ENCODE measurements at places on chromosomes 3 and 15.

DNA sequence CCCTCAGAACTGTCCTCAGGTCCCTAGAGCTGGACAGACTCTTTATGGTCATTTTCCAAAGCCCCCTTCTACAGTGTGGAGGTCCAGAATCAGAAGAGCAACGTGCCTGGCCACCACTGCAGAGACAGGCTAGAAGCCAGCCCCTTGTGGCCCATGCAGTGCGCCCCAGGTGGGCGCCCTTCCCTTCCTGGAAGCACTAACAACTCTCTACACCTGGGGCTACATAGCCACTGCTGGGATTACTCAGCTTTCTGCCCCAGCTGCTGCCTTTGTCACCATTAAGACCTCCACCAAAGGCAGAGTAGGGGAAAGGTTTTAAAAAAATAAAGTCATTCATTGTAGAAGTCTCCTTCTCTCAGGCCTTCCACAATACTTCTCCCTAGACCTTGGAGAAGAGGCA lies 2.3 kb downstream of the RASGRP1 start:
- DNase-seq = no peak

GRCh38 chr3:133884054-133884886 lies 11.4 kb downstream of the RAB6B start:
- DNase-seq = no peak

DNA sequence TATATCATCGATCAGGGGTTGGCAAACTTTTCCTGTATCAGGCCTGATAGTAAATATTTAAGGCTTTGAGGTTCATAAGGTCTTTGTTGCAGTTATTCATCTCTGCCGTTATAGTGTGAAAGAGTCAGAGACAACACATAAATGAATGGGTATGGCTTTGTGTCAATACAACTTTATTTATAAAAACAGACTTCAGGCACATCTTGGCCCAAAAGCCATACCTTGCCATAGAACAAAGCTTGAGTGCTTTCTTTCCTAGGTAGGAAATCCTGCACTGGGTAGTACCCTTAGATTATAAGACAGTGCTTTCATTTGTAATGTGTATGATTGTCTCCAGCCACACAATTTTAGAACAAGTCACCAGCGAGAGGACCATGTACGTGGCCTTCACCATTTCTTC lies 58.9 kb upstream of the MAGI1 start:
- no peak for DNase-seq

DNA sequence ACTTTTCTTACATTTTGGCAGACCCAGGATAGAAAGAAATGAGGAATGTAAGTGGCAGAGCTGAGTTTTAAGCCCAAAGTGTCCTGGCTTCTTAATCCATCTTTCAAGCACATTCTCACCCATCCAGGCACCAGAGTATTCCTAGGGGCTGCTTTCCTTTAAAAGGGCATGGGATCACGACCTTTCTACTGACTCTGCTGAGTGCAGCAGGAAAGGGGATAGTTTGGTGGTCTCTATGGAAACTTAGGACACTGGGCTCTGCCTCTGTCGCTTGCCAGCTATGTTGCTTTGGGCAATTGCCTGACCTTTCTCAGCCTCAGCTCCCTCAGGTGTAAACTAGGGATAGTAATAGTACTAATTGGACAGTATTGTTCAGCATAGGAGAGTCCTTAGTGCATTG lies 458.4 kb downstream of the PDCD6IP start:
- DNase-seq = no peak

DNA sequence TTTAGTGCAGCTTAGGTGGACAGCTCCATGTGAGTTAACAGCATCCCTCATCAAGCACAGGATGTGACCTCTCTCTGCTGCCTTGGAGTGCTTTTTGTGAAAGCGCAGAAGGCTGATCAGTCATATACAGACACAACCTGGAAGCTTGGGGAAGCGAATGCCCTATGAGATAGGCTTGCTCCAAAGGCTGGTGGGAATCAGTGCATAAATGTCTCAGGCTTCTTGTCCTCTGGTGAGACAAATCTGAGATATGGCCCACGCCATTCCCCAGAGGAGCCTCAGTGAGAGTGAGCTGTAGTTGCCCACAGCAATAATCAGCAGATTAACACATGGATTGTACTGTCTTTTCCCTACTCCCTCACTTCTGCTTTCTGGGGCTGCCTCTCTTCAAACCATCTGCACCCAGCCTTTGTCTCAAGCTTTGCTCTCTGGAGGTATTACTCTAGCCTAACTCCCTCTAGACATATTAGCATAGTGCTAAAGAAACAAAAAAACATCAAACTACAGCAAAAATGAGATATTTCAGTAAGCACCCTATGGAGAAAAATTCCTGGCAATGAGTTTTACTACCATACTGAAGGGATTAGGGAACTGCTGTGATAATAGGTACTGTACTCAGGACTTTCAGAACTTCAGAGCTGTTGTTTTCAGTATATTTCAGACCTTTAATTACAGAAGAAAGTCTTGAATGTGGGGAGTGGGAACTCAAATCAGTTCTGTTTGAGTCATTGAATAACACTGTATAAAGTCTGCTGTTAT lies 113.7 kb downstream of the OXSM start:
- no peak for DNase-seq

DNA sequence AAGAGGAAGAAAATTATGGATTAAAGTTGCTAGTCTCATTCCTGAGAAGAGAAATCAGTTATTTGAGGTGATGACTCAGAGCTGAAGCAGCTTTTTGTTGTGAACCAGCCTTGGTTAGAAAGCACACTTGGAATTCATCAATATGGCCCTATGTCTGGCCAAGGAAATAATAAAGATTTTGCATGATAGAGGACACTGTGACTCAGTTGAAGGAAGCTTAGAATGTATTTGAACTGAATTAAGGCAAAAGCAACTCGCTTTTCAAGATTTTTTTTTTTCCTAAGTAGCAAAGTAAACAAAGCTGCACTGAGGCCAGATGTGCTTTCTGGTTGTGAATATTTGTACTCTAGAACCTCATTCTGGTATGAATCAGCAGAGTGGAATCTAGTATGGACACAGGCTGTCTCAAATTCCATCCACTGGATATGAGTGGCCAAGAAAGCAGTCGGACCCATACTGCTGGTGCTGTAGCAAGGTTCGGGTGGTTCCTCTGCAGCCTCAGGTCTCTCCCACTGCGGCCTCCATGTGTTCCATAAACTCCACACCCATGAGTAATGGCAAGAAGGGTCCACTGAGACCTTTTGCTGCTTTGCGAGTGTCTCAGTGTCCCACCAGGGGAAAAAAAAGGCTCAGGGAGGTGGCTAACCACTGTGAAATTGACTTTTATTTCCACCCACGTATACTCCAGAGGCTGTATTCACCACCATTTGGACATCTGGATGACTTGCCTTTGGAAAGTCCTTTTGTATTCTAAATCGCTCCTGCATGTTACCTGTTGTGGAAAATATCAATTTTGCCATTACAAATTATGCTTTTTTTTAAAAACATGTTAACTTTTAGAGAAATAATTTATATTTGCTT lies 53.1 kb downstream of the TGFBR2 start:
- DNase-seq = peak; percentile 97

DNA sequence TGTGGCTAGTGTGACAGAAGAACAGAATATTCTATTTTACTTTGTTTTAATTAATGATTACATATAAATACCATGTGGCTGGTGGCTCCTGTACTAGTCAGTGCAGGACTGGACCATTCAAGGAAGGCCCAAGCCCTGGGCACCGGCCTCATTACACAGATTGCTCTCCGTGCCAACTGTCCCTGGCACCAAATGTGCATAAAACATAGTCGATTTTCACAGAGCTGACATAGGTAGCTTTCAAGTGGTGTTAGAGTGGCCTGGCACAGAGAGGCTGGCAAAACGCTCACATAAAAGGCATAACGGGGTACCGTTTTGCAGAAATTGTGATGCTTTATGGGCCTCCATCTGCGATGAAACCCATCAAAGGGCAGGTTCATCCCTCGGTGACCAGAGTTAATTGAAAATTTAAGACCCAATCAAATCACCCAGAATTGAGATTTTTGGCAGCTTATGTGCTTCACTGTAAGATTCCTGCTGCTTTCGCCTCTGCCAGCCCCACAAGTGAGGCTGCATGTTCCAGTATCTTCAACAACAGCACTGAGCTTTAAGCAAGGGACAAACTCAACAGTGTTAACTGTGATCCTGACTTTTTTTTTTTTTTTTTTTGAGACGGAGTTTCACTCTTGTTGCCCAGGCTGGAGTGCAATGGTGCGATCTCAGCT lies 25.9 kb downstream of the RFTN1 start:
- no peak for DNase-seq

- no peak for DNase-seq
These were observed 107.7 kb downstream of the VPS8 start for GRCh38 chr3:184919651-184920050.

DNA sequence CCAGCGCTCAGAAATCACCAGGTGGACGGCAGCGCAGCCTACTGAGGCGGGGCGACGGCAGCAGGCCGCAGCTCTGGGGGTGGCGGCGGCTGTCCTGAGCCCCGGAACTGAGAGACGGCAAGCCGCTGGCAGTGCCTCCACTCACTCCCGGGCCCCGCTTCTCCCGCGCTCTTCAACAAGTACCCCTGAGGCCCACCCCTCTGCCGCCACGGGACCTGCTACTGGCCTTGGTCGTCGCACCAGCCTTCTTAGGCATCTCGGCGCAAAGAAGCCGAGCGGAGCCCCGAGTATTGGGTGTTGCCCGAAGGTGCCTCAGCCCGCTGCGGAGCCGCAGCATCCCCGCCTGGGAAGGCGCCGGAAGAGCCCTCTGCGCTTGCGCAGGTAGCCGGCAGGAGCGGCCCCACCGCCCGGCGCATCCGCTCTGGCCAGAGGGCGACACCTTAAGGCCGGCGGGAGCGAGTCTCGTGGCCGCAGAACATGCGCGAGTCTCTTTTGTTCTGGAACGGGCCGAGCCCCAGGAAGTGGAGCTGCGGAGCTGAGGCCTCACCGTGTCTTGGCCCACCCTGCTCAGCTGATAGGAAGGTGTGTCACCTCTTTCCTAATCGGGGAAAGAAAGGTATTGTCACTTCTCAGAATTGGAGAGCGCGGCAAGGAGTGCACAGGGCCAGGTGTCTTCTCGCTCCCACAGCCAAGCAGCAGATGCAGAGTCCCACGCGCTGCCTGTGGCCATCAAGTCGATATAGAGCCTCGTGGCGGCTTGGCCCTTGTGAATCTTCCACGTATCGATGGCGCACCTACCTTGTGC lies at the start of gene C15orf40:
Gene C15orf40 (minus strand): TSS at position 369 of the 805 bp plus-strand sequence. CDS start 32 bp downstream, at position 337.
- peak; percentile 91 for DNase-seq

GRCh38 chr3:4986782-4987537 lies 7.7 kb downstream of the BHLHE40 start:
- peak; percentile 98 for DNase-seq

DNA sequence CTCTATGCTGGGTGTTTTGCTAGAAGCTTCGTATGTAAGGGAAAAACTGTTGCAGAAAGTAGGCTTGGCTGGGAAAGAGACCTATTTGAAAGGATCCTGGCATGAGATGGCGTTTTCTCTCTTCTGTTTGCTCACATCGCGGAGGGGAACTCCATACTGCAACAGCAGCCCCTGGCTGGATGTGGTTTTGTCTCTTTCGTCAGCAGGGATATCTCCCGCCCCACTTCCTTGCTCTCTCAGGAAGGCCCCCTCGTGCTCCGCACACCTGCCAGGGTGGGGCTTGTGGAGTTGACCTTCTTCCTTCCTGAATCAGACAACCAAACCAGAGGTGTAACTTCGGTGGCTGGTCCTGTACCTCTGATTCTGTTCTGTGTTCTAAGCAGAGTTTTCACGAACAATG lies 26.4 kb upstream of the MYZAP start:
- no peak for DNase-seq

- no peak for DNase-seq
These were observed 622.2 kb downstream of the EDEM1 start for GRCh38 chr3:5809586-5810246.

- DNase-seq = no peak
These were observed 104.0 kb downstream of the CYP19A1 start for GRCh38 chr15:51234176-51234927.

DNA sequence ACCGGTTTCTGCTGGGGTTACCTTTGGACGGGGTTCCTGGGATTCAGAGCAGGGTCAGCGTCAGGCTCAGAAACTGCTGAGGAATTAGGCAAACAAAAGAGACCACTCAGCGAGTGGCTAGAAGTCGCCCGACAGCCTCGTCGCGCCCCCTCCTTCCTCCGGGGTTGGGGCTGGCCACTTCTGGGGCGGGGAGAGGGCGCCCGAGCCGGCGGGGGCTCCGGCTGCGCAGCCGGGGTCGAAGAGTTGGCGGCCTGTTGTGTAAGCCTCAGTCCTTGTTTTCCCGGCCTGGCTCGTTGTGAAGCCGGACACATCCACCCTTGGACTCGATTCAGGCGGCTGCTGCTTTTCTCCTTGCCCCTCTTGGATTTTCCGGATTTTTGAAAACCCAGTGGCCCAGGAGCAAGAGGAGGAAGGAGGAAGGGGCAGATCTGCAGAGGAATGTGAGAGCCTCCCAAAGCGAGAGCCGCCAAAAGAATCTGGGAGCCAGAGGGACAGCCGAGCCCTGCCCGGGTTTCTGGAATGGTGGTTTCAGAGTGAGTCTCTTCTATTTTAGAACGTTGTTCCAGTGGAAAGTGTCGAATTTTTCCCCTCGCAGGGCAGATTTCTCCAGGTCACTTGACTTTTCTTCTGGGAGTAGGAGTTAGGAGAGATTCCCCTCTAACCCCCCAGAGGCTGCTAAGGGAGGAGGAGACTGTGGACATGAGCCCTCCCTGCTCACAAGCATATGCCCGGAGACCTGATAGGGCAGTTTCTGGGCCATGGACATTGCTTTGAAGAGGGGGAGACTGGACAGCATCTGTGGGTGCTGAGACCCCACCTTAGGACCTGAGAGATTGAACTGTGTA lies 666 bp downstream of the SNX33 start:
- peak; percentile 65 for DNase-seq

DNA sequence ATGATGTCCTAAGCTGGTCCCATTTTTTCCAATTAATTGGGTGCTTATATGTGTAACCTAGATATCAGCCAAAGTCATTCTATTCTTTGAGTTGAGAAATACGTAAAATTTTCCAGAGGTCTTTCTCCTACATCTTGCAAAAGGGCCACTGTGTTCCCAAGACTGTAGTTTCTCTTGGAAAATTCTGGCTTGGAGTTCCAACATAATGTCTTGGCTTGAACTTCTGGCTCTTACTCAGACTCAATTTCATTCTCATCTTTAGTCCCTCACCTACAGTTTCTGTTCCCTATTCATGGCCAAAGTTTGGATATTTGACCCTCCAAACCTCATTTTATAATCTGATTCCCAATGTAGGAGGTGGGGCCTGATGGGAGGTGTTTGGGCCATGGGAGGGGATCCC lies 201.4 kb upstream of the ARHGEF26 start:
- DNase-seq = no peak
